Memory B cell (primary cell): ENCODE measurements at places on chromosomes 2 and 18.
A peak's percentile ranks its signal among the peaks of the same experiment; 100 is the strongest.

DNA sequence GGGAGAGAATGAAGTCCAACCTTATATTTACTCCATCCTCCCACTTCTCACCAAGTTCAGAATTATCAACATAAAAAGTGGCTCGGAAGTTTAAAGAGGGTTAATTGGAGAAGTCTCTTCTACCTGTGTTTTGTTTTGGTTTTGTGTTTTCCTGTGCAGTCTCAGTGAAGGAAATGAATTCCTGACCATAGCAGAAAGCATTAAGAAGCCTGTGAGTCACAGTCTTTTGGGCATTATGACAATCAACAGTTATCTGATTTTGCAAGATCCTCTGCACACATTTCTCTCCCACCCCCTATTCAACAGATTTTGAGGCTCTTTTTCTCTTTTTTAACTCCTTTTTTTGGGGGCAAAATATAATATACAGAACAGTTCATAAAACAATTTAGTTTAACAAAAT is 8.6 kb upstream of the RPL37A start:
- no peaks in the 10 kb centered on the region for H3K36me3 ChIP-seq
- no peaks in the 10 kb centered on the region for H3K27me3 ChIP-seq
- no peak for DNase-seq
- no peak overlapping the region for H3K27ac ChIP-seq
- H3K4me3 ChIP-seq: no peak overlapping the region
- H3K4me1 ChIP-seq: peaks cover 21% of the 10 kb centered on the region

DNA sequence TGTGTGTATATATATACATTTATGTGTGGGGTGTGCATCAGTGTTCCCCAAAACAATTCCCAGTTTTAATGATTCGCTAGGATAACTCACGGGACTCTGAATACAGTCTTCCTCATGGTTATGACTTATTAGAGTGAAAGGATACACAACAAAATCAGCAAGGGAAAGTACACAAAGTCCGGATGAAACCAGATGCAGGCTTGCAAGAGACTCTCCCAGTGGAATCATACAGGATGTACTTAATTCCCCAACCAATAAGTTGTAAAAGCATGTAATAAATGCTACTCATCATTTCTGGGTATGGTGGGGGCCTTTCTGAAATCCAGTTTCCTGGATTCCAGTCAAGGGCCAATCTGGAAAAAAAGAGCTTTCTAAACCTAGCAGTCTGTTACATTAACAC is 654.1 kb upstream of the SYT4 start:
- no peaks in the 10 kb centered on the region for H3K4me1 ChIP-seq
- H3K4me3 ChIP-seq: no peak overlapping the region
- H3K27ac ChIP-seq: no peak overlapping the region
- DNase-seq: no peak
- H3K36me3 ChIP-seq: no peaks in the 10 kb centered on the region

GRCh38 chr18:61727241-61728193 is 165.3 kb downstream of the RNF152 start:
- no peak overlapping the region for H3K4me3 ChIP-seq
- no peaks in the 10 kb centered on the region for H3K4me1 ChIP-seq
- H3K27me3 ChIP-seq: peaks cover 2% of the 10 kb centered on the region
- H3K36me3 ChIP-seq: no peaks in the 10 kb centered on the region
- DNase-seq: no peak
- no peak overlapping the region for H3K27ac ChIP-seq

GRCh38 chr2:144374163-144374661 is 145.7 kb downstream of the ZEB2 start:
- H3K27me3 ChIP-seq: peaks cover 9% of the 10 kb centered on the region

- peaks cover 5% of the 10 kb centered on the region for H3K4me1 ChIP-seq
- no peak for DNase-seq
- H3K27me3 ChIP-seq: no peaks in the 10 kb centered on the region
- H3K27ac ChIP-seq: no peak overlapping the region
- no peak overlapping the region for H3K4me3 ChIP-seq
These were observed 289.8 kb downstream of the RAD51AP2 start for GRCh38 chr2:17228461-17228860.

- no peak overlapping the region for H3K27ac ChIP-seq
- H3K27me3 ChIP-seq: peaks cover 15% of the 10 kb centered on the region
- no peak overlapping the region for H3K4me3 ChIP-seq
- H3K4me1 ChIP-seq: no peaks in the 10 kb centered on the region
- DNase-seq: no peak
These were observed 74.8 kb upstream of the SLC66A3 start for GRCh38 chr2:11080253-11081115.

- no peaks in the 10 kb centered on the region for H3K27me3 ChIP-seq
- H3K27ac ChIP-seq: peak overlapping the region; percentile 95
- DNase-seq: no peak
- no peaks in the 10 kb centered on the region for H3K36me3 ChIP-seq
- H3K4me3 ChIP-seq: peak overlapping the region; percentile 67
- H3K4me1 ChIP-seq: peaks cover 28% of the 10 kb centered on the region
These were observed 3.1 kb upstream of the MSGN1 start for GRCh38 chr2:17813010-17813741.

DNA sequence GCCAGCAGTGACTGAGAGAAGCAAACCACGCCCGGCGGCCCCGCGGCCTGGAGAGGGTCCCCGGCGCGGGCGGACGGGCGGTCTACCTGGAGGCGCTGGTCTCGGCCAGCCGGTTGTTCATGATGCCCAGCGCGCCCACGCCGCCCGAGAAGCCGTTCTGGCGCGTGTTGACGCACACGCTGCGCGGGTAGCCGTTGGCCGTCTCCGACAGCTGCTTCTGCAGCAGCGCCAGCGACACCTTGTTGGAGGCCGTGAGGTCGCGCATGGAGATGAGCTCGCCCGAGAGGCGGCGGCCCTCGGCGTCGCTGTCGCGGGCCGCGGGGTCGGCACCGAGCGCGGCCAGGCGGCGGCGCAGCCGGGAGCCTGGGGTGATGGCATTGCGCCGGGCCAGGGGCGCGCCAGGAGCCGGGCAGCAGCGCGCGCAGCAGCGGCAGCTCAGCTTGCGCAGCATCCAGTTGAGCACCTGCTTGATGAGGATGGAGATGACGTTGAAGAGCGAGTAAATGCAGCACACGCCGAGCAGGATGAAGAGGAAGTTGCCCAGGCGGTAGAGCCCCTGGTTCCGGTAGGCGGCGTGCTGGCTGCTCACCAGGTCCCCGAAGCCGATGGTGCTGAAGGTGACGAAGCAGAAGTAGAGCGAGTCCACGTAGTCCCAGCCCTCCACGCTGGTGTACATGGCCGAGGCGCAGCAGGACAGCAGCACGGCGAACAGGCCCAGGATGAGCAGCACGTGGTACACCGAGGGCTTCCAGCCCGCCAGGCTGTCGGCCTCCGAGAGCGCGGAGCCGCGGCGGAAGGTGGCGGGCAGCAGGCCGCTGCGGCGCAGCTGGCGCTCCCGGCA is 118.1 kb downstream of the MSH2 start:
- H3K4me1 ChIP-seq: peaks cover 11% of the 10 kb centered on the region
- no peaks in the 10 kb centered on the region for H3K36me3 ChIP-seq
- H3K27me3 ChIP-seq: peaks cover 2% of the 10 kb centered on the region
- H3K4me3 ChIP-seq: peak overlapping the region; percentile 92
- peak overlapping the region; percentile 85 for H3K27ac ChIP-seq

DNA sequence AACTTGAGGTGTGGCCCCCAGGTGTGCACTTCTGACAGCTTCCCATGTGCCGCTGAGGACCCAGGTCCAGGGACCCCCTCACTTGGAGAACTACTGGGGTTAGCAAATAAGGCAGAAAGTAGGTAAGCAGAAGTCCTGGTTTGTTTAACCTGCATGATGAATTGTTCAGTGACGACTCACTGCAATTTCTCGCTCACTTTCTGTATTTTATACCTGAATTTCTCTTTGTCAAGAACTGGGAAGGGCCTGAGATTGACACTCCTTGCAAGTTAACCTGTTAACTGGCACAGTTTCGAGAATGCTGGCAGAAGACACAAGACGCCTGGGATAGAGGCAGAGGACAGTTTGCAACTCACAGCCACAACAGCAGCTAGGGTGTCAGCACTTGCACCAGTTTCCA is 164.5 kb upstream of the NCK2 start:
- H3K4me1 ChIP-seq: peaks cover 5% of the 10 kb centered on the region
- H3K36me3 ChIP-seq: no peaks in the 10 kb centered on the region
- H3K27ac ChIP-seq: no peak overlapping the region
- H3K27me3 ChIP-seq: peaks cover 8% of the 10 kb centered on the region
- no peak for DNase-seq
- H3K4me3 ChIP-seq: no peak overlapping the region

DNA sequence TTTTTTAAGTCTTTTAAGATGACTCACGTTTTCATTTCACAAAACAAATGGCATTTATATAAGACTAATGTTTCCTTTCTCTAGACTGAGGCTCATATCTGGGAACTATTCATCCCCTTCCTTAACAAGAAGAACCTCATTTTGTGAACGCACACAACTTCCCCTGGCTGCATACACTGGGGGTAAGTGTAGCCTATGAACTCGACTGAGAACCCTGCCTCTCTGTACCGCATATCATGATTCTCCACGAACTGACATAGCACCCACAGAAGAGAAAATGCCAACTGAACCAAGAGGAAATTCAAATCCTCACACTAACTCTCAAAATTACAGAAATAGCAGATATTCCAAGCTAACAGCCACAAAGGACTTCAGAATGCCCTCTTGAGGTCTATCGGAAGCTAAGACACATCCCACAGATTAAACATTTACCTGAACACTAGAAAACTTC is 236.7 kb downstream of the TCF4 start:
- no peak for DNase-seq
- peak overlapping the region; percentile 53 for H3K27ac ChIP-seq
- peaks cover 8% of the 10 kb centered on the region for H3K4me1 ChIP-seq
- H3K36me3 ChIP-seq: no peaks in the 10 kb centered on the region

DNA sequence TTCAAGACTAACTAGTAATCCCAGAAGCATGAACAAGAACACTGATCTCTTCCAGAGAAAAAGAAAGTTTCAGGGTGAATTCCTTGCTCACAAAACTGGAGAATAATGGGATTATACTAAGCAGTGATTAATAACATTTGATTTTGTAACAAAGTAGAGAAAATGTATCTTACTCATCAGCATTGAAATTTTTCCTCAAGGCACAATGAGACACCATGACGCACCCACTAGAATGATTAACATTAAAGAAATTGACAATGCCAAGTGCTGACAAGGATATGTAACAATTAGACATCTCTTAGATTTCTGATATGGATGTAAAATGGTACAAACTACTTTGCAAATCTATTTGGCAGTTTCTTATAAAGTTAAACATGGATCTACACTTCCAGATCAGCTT is 101.1 kb upstream of the EPHA4 start:
- no peaks in the 10 kb centered on the region for H3K4me1 ChIP-seq
- H3K27ac ChIP-seq: no peak overlapping the region
- no peak for DNase-seq
- H3K27me3 ChIP-seq: no peaks in the 10 kb centered on the region

DNA sequence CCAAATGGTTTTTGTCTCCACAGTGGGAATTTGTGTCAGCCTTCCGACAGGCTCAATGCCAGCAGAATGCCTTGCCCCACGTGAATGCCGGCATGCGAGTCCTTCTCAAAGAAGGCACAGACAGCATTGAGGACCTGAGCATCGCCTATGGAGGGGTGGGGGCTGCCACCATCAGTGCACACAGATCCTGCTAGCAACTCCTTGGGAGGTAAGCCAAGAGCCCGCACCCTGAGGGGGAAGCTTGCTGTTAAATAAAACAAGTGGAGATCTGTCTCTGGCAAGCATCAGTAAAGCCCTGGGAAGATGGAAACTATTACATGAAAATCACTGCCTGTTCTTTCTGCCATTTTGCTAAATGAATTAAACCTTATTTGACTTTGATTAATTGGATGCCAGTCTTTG is 67.5 kb upstream of the BZW1 start:
- no peak overlapping the region for H3K4me3 ChIP-seq
- no peaks in the 10 kb centered on the region for H3K4me1 ChIP-seq
- peaks cover 13% of the 10 kb centered on the region for H3K27me3 ChIP-seq
- no peak overlapping the region for H3K27ac ChIP-seq
- H3K36me3 ChIP-seq: no peaks in the 10 kb centered on the region

GRCh38 chr2:37558623-37559022 is 112.8 kb downstream of the CDC42EP3 start:
- peak overlapping the region; percentile 48 for H3K27ac ChIP-seq
- no peaks in the 10 kb centered on the region for H3K27me3 ChIP-seq
- DNase-seq: no peak
- peak overlapping the region; percentile 19 for H3K4me3 ChIP-seq
- no peaks in the 10 kb centered on the region for H3K36me3 ChIP-seq

DNA sequence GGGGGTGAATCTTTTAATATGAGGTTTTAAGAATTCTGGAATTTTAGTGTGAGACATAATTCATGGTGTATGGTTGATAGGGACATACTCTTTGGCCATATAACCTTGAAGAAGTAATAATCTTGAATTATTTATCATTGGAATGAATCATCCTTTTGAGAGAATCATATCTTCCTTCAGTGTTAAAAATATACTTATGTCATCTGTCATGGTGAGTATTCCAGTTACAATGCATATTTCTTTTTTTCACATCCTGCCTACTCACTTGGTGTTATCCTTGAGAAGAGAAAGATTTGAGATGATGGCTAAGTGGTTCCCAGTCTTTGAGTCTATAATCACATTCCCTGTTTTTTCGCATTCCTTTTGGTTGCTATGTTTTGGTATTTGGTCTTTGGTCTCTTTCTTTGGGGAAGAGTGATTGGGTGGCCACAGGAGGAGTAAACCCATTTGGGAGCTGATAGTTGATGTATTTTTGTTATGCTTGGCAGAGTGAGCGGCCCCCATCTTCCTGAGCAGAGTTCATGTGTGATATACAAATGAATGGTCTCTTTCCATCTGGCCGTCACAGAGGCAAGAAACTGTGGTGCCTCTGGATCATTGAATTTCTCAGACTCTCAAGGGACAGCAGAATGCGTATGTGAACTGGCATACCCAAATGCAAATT is 21.6 kb downstream of the ASAP2 start:
- H3K4me3 ChIP-seq: no peak overlapping the region
- no peaks in the 10 kb centered on the region for H3K4me1 ChIP-seq
- DNase-seq: no peak
- no peak overlapping the region for H3K27ac ChIP-seq
- peaks cover 24% of the 10 kb centered on the region for H3K27me3 ChIP-seq

GRCh38 chr2:54384301-54385203 is 71.6 kb upstream of the SPTBN1 start:
- H3K36me3 ChIP-seq: no peaks in the 10 kb centered on the region
- no peak overlapping the region for H3K27ac ChIP-seq
- H3K4me1 ChIP-seq: peaks cover 5% of the 10 kb centered on the region
- DNase-seq: no peak
- H3K27me3 ChIP-seq: peaks cover 3% of the 10 kb centered on the region
- no peak overlapping the region for H3K4me3 ChIP-seq

GRCh38 chr2:21395366-21395765 is 271.6 kb downstream of the TDRD15 start:
- H3K27ac ChIP-seq: no peak overlapping the region
- no peaks in the 10 kb centered on the region for H3K4me1 ChIP-seq
- no peaks in the 10 kb centered on the region for H3K36me3 ChIP-seq

- peaks cover 4% of the 10 kb centered on the region for H3K36me3 ChIP-seq
- no peak overlapping the region for H3K27ac ChIP-seq
- peaks cover 2% of the 10 kb centered on the region for H3K4me1 ChIP-seq
These were observed 21.1 kb downstream of the PLB1 start for GRCh38 chr2:28516950-28517349.

GRCh38 chr2:214569419-214570035 is 158.7 kb downstream of the VWC2L start:
- H3K27ac ChIP-seq: no peak overlapping the region
- no peaks in the 10 kb centered on the region for H3K36me3 ChIP-seq
- H3K27me3 ChIP-seq: peaks cover 3% of the 10 kb centered on the region
- no peak overlapping the region for H3K4me3 ChIP-seq
